Psoas muscle (tissue), 8 donors: ENCODE measurements at places on chromosomes 5 and 9.

GRCh38 chr5:173278172-173278571 lies 43.2 kb upstream of the NKX2-5 start:
- no peak for DNase-seq

DNA sequence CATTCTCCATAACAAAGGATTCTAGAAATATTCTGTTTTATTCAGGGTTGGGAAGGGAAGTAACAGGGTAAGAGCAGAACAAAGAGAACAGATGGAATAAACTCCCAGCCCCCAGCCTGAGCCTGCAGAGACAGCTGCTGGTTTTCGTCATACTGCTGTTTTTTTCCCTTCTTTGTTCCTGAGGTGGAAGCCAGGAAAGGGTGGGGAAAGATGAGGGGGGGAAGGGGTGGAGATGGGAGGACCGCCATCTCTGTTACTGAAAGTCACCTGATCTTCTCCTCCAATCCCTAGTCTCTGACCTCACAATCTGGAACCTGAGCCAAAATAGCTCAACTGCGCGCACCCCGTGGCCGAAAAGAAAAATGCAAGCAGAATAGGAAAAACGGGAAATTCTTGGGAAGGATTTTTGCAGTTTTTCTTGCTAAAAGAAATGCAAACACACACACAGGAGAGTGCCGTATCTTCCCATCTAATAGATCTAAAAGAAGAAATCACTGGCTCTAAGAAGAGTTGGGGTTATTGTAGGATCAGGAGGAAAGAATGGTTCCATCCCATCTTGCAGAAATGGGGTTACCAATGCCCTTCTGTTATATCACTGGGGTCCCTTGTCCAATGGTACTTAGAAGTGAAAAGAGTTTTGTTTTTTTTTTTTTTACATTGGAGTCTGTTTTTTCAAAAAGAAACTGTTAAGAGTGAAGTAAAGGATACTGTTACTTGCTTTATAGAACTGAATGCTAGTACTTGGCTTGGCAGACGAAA lies 57.9 kb downstream of the DIAPH1 start:
- peak; percentile 76 for DNase-seq

- no peak for DNase-seq
These were observed 107.6 kb upstream of the PITX1 start for GRCh38 chr5:135141303-135142268.

- no peak for DNase-seq
These were observed 220.0 kb downstream of the GOLPH3 start for GRCh38 chr5:31954091-31954490.

DNA sequence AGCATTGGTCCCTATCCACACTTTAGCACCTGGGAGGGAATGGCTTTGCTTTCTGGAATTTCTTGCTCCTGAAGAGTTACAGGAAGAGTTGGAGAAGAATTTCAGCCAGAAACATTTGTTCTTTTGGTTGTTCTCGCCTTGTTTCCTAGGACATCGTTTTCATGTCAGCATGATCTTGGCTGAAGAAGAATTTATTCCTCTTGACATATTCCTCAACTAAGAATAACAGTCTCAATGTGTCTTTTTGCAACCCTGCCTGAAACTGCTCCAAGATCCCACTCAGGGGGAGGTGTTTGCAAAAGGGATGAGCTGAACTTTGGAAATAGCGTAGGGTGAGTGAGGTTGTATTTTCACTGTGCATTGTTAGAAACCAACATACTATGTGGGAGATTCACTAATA lies 26.1 kb downstream of the MAMDC2 start:
- no peak for DNase-seq

- DNase-seq, result no peak
These were observed 291.9 kb downstream of the NFIB start for GRCh38 chr9:14021871-14022525.

GRCh38 chr9:5531101-5531882 lies 21.0 kb downstream of the PDCD1LG2 start:
- DNase-seq, result no peak

- no peak for DNase-seq
These were observed at the start of gene CLIC3 for GRCh38 chr9:136996361-136997292. TSS of gene CLIC3 (minus strand) at chr9:136996568. CDS start at chr9:136996543, 25 bp downstream.

- no peak for DNase-seq
These were observed 8.5 kb downstream of the ELOVL7 start for GRCh38 chr5:60835554-60835953.

DNA sequence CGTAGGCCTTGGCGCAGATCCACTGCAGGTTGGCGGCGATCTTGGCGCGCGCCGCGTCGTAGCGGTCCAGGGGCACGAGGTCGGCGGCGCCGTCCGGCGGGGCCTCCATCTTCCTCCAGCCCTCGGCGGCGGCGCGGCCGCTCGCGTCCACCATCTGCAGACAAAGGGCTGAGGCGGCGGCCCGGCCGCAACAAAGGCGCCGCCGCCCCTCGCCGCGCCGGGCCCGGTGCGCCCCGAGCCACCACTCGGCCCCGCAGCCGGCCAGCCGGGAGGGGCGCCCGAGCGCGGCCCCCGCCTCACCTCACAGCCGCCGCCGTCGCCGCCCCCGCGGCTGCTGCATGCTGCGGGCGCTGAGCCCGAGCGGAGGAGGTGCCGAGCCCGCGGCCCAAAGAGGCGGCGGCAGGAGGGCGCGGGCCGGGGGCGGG lies 328 bp downstream of the CAMSAP1 start:
- no peak for DNase-seq

DNA sequence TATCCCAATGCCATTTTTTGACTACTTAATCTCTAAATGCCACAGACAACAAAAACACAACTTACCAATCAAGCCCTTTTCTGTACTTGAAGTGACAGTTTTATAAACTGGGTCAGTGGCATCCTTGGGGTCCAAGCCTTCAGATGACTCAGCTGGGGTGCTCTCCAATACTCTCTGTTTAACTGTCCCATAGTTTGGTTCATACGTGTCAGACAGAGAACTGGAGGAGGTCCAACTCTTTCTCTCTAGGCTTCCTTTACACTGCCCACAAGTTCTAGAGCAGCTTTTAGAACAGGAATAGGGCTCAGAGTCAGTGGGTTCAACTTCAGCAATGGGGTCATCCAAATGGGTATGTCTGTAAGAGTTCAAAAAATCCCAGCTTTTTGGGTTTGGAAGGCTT lies 166.9 kb downstream of the CDC42SE2 start:
- no peak for DNase-seq

GRCh38 chr5:173778152-173778782 lies 109.9 kb upstream of the CPEB4 start:
- DNase-seq, result no peak

DNA sequence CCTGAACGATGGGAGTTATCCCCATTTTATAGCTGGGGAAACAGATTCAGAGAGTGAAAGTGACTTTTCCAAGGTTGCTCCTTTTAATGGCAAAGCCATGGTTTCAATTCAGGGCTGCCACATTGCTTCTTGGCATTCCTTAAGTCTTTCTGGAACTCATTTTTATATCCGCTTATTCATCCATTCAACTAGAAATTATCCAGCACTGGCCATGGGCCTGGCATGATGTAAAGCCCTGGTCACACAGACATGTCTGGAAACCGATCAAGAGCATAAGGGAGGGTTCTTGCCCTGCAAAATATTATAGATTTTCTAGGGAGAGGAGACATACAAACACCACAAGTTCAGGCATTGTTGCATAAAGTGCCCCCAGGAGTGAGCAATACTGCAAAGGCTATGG lies 43.0 kb upstream of the COL15A1 start:
- no peak for DNase-seq

GRCh38 chr9:120715389-120715924 lies 1.2 kb upstream of the MEGF9 start:
- peak; percentile 81 for DNase-seq

DNA sequence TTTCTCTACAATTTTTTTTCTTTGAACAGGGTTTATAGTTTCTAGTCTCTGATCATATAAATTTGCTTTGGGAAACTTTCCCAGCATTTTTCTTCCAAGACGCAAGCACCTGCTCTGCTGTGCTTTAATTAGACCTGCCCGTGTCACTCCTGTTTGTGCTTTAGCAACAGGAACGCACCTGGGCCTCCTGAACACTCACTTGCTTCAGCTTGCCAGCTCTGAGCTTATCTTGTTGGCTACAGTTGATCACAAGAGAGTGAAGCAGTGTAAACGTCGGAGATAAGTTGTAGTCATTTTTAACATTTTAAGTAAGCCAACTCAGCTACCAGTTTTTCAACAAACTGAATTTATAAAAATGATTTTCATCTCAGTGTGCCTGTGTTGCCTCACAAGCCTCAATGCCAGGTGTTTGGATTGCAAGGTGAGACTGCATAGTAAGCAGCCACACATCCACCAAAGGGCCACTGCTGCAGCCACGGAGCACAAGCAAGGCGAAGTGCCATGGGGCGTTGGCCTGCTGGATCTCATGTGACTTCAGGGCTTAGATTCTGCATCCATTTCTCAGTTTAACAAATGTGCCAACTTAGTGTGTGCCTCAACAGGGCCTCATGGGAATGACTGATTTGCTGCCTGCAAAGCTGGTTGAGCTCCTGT lies 166.9 kb downstream of the TRIO start:
- no peak for DNase-seq

DNA sequence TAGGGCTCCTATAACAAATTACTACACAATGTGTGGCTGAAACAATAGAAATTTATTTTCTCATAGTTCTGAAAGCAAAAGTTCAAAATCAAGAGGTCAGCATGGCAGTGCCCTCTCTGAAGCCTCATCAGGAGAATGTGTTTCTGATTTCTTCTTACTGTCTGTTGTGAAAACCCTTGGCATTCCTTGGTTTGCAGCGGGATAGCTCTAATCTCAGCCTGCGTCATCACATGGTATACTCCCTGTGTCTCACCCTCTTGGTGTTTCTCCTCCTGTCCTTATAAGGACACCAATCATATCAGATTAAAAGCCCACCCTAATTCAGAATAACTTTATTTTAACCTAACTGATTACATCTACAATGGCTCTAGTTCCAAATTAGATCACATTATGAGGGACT lies 87.5 kb upstream of the CDH9 start:
- no peak for DNase-seq

GRCh38 chr5:152932621-152933020 lies 527.5 kb upstream of the NMUR2 start:
- no peak for DNase-seq

GRCh38 chr9:136107155-136107952 lies 11.3 kb downstream of the TMEM250 start:
- DNase-seq, result peak; percentile 66

DNA sequence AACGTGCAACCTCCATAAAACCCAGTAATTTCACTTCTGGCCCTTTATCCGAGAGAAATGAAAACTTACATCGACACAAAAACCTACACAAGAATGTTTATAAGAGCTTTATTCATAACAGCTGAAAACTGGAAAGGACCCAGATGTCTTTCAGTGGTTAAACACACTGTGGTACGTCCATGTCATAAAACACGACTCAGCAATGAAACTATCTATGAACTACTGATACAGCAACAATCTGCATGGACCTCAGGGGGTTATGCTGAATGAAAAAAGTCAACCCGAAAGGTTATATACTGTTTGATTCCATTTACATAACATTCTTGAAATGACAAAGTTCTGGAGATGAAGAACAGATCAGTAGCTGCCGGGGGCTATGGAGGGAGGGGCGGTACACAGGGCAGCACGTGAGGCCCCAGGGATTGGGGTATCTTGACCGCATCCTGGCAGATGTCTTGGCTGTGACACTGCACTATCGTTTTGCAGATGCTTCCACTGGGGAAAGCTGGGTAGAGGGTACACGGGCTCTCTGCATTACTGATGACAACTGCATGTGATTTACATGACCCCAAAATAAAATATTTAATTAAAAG lies 4.1 kb downstream of the CCDC127 start:
- no peak for DNase-seq

- DNase-seq, result no peak
These were observed 911 bp upstream of the PIK3R1 start for GRCh38 chr5:68214482-68215207.

GRCh38 chr9:96256800-96257199 lies 45.2 kb downstream of the HSD17B3 start:
- DNase-seq, result no peak

- no peak for DNase-seq
These were observed 359.0 kb upstream of the RORB start for GRCh38 chr9:74138182-74138581.

GRCh38 chr5:137194300-137194699 lies 304.8 kb downstream of the SPOCK1 start:
- DNase-seq, result no peak

GRCh38 chr5:13659391-13659790 lies 285.1 kb downstream of the DNAH5 start:
- no peak for DNase-seq

DNA sequence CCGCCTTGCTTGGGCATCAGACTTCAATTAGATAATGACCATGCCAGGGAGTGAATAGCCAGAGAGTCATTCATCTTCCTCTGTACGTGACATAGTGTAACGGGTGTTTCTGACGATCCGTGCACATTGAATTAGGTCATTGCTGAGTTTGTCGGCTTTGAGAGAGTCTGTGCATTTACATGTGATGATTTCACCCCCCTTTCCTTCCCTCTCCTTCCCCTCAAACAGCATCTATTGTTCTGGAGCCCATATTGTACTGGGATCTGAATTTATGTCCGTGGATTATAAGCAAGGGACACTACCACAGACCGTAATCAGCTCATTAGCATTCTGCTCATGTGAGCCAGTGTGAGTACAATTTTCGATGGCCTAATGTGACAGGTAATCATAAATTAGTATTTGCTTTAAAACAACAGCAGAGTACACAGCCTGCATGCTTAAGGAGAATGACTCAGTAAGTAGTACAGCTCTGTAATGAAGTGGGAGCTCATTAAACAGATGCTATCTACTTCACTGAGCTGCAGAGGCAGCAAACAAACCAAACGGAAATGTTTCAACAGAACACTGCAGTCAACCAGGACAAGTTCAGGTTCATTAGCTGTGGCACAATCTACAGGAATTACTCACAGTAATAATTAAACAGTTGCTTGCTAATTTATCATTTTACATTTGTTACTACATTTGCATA lies 302.1 kb downstream of the CSNK1G3 start:
- DNase-seq, result no peak

GRCh38 chr9:117074342-117074662 lies 340.6 kb downstream of the ASTN2 start:
- DNase-seq, result no peak
